ENCODE measurements at places on chromosomes 5 and 9.

- no peak for DNase-seq
Observed at GRCh38 chr5:20678386-20678785, 690.4 kb upstream of the CDH18 start.

DNA sequence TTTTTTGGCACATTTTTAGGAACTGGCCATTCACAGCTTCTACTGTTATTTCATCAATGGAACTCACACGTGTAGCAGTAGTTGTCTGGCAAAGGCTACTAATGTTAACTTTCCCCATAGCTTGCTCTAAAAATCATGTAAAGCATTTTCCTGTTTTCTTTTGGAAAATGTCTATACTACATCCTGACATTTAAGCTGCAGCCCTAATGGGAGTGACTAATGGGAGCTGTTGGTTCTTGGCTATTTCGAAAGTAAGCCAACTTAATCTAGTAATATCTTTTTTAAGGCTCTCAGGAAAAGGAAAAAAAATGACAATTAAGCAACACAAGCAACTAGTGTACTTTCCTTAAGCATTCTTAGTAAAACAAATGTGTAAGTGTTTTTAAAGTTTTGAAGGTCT is 169.2 kb downstream of the SLC12A2 start:
- no peak for DNase-seq

DNA sequence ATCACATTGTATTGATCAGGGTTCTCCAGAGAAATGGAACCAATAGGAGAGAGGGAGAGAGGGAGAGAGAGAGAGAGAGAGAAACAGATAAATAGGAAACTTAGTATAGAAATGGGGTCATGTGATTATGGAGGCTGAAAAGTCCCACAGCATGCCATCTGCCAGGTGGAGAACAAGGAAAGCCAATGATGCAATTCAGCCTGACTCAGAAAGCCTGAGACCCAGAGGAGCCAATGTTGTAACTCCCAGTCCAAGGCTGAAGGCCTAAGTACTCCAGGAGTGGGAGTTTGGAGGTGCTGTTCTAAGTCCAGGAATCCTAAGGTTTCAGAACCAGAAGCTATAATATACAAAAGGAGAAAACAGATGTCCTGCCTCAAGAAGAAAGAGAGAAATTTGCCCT is 48.4 kb upstream of the ISOC1 start:
- no peak for DNase-seq

DNA sequence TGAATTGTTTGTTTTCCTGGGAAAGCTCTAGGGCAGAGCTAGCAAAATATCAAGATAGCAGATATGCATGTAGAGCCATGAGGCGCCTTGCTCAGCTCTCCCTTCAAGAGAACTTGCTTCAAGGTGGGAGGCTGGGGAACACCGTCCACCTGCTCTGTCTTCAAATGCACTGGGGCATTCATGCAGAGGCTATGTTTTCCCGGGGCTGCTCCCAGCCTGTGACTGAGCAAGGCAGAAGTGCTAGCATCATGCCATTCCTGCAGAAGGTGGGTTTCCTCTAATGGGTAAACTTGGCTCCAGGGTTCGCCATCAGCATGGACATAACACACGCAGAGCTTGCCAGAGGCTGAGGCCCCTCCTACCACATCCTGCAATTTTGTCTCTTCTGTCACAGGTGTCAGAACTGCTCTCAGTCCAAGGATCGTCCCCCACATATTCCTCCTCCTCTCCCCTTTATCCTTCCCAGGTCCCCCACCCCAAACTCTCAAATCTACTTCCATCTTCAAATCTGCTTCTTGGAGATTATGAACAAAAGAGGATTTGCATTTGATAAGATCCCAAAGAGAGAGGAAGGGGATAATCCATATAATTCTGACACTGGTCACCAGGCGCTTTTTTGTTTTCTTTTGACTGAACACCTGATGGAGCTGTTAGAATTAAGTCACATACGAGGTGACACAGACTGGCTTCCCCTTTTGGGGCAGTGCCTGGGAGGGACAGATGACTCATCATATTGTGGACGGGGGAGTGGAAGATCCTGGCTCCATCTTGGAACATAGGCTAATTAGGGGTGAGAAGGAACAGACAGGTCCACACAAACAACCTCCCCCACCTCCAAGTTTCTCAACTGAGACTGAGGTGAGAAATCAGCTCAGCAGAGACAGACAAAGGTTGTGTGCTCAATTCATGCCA is 85.0 kb upstream of the TAF11L2 start:
- DNase-seq, result no peak

- DNase-seq, result no peak
Observed at GRCh38 chr5:34831303-34831702, 7.7 kb upstream of the TTC23L start.

DNA sequence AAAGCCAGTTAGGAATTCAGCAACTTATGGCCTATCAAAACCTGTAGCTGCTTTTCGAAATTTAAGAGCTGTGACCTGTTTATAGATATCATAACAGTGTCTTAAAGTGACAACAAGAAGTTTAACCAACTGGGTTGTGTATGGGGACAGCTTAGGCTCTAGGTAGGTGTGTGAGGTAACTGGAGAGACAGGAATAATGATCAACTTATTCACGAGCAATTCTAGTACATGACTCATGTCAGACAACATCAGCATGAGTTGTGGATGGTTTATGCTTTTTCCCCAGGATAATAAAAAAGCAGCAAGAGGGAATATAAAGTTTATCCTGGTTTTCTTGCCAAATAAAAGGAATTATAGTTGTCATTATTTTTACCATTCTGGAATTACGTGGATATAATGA is 88.6 kb downstream of the GDNF start:
- no peak for DNase-seq

DNA sequence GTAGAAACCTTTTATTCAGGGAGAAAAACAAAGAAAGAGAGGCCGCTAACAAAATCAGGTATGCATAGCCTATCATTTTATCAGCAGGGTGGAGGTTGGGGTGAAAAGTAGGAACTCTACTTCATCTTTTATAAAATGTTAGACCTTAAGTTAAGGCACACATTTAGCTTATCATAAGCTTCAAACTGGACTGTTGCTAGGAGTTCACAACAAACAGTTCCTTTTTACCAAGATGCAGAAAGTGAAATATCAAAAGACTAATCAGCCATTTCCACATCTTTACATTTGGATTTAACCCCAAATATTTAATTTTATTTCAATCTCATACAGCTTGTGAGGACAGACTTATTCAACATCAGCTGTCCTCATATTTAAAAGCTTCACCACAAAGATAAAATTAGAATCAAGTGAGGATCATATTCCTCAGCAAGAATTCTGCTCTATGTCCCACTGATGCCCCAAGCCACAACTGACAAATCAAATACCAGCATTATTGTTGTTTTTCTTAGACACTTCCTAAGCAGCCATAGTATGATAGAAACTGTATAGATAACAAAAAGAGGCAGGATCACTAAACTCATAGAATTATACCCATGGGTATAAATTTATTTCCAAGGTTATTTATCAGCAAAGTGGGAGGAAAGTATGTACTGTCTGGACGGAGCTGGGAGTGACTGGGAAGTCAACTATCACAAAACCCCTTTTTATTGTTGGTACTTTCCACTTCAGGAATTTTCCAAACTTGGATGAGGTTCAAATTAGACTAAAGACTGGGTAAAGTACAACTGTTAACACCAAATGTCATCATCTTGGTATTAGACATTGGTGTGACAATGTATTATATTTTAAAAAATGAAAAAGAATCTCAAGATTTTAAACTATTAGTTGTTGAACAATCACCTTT is 29.9 kb upstream of the MYOT start:
- DNase-seq, result no peak

DNA sequence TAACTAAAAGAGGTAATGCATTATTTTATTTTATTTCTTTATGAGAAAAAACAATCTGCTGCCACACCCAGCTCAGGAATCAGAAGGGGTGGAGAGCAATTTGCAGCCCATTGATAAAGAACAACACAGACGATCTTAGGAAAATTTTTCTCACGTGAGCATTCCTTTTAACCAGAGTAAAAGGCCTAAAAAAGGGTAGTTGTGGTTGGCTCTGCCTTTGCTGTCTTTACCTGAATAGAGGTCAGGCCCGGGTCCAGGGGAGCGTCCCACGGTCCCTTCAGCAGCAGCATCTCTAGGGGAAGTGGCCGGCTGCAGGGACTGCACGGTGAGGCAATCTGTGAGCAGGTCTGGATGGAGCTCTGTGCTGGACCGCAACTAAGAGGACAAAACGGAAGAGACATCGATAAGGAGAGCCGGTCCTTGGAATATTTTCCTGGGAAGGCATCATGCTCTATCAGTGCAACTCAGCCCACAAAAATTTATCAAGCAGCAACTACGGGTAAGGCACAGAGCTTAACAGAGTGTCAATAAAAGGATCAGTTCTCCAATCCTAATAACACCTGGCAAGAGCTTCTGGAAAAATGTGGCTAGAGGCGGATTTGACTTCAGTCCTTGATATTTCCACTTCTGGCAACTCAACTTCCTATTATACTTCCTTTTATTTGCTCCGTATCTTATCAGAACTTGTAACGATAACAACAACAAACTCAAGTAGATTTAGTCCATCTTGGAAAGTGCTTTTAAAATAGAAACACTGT is 372.8 kb upstream of the RFX3 start:
- DNase-seq, result no peak
